T-helper 1 cell (primary cell): ENCODE measurements at places on chromosomes 11 and 22.

GRCh38 chr22:47334601-47335000, 572.2 kb downstream of the TBC1D22A start:
- no peak for DNase-seq

- no peak for DNase-seq
These were observed 104.4 kb downstream of the NECTIN1 start for GRCh38 chr11:119624629-119625028.

- DNase-seq, result no peak
These were observed 27.2 kb upstream of the GLYATL1 start for GRCh38 chr11:58912124-58912523.

DNA sequence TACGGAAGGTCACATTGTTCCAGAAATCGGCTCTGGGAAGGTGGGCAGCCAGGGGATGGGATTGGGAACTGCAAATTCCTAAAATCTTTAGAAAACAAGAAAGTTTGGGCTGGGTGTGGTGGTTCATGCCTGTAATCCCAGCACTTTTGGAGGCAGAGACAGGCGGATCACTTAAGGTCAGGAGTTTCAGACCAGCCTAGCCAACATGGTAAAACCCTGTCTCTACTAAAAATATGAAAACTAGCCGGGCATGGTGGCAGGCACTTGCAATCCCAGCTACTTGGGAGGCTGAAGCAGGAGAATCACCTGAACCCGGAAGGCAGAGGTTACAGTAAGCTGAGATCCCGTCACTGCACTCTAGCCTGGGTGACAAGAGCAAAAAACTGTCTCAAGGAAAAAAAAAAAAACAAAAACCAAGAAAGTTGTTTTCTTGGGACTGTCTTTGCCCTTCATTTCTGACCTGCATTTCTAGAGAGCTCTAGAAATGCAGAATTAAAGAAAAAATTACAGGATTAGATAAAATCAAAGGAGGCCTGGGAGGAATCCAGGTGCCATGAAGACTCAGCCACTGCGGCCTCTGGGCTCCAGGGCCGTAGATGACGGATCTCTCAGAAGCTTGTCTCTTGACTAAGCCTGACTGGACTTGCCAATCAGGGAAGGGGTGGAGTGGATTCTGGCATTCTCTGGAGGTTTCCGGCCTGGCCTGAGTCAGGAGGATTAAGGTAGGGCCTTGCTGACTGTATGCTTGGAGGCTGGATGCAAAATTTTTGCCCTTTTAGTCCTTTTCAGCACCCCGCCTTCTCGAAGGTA, 5.3 kb upstream of the MALAT1 start:
- DNase-seq, result no peak

DNA sequence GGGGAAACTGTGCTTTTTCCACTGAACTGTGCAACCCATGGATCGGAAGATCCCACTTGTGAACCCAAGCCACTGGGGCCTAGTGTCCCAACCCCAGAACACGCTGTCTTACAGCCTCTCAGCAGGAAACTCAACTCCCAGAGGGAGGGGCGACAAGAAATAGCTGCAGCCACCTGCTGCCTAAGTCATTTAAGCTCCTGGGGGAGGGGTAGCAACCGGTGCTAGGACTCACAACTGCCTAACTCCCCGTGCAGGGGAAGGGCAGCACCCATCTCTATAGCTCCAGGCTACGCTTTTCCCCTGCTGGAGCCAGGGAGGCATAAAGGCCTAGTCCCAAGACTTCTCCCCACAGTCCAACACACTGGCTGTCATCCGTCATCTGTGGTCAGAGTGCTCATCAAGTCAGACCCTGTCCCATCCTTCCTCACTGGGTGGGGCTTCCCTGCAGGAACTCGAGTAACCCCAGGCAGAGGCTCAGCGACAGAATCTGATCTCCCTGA, 363.0 kb downstream of the LUZP2 start:
- no peak for DNase-seq
